ENCODE measurements at places on chromosomes 1 and 21.

DNA sequence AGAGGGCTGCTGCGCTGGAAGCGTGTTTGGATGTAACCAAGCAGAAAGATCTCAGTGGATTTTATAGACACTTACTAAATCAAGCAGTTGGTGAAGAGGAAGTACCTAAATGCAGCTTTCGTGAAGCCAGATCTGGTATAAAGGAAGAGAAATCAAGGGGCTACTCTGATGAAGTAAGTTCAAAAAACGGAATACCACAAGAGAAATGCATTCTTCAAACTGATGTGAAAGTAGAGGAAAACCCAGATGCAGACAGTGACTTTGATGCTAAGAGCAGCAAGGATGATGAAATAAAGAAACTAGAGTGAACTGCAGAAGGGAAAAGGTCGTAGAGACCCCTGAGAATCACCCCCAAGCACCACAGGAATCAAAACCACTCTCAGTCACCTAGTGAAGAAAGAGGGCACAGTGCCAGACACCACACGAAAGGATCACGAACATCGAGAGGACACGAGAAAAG is 40.8 kb upstream of the NEXN start:
- no peak for DNase-seq

DNA sequence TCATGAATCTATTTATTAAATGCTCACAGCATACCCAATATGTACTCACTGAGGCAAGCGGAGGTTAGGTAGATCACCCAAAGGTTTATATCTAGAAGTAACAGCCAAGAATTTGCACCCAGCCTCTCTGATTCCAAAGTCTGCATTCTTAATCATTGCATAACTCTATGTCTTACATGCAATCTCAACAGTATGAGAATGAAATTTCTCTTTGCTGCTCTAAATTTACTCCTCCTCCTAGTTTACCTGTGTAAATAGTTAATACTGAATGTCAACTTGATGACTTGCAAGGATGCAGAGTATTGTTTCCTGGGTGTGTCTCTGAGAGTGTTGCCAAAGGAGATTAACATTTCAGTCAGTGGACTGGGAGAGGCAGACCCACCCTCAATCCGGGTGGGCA is 840.6 kb downstream of the BRINP3 start:
- DNase-seq = no peak

DNA sequence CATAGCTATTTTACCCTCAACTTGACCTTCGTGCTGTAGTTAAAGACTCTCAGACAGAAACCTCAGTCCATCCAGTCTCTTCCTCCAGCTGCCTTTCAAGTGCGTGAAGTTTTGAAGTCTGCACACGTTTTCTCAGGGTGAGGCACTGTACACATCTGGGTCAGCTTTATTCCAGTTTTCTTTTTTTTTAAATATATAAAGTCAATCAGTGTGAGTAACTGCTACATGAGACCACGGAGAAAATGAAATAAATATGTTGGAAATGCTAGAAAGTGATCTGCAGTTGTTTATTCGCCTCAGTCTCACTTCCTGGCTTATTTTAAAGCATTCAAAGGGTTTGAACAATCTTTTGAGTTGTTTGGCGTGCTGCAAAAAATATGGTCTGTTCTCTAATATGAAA is 135.7 kb downstream of the ROR1 start:
- no peak for DNase-seq

- DNase-seq = no peak
Observed at GRCh38 chr1:176693697-176694329, 230.8 kb downstream of the PAPPA2 start.

DNA sequence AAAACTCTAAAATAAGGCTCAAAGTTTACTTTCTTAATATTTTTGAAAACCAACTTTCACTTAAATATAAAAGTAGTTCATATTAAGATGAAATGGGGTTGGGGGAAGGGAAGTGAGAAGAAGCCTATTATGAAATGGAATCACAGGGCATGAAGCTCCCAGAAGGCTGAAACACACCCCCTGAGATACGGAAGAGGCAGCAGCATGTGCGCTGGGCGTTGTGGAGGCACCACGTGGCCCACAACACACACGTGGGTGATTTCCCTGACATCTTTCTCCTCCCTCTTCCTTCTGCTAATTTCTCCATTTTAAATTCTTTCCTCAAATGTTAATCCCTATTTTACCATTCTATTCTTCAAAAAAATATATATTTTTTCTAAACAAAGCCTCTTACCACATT is 35.6 kb upstream of the SEC16B start:
- no peak for DNase-seq

DNA sequence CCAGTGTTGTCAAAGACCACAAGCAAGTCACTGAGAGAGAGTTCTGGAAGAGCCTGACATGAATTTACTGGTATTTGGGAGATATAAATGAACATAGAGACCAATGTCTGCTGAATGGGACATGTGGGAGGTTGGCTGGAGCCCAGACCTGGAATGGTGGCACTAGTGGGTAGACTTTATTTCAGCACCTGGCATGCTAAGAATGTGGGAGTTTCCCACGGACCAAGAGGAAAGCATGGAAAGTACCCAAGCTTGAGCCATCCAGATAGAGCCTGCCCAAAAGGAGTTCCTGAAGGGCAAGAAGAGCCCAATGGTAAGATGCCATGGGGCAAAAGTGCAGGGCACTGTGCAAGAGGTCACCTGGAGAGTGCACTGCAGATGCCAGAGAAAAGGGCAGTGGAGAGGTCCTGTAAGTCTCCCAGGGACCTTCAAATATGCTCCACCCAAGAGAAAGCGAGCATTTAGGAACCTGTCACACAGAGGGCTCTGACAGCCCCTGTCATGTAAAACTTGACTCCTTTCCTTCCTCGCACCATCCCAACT is 8.1 kb upstream of the ZNF687 start:
- no peak for DNase-seq

- no peak for DNase-seq
Observed at GRCh38 chr1:59298710-59299346, 1.9 kb downstream of the FGGY start.

- no peak for DNase-seq
Observed at GRCh38 chr1:76191561-76191960, 117.0 kb downstream of the ST6GALNAC3 start.

GRCh38 chr1:63922848-63923247 is 149.0 kb downstream of the ROR1 start:
- DNase-seq = no peak

Measured in CD4-positive, alpha-beta T cell treated with Interleukin-4 for 1 hour (primary cell).